ENCODE measurements at places on chromosomes 11 and 22.
A peak's percentile ranks its signal among the peaks of the same experiment; 100 is the strongest.

DNA sequence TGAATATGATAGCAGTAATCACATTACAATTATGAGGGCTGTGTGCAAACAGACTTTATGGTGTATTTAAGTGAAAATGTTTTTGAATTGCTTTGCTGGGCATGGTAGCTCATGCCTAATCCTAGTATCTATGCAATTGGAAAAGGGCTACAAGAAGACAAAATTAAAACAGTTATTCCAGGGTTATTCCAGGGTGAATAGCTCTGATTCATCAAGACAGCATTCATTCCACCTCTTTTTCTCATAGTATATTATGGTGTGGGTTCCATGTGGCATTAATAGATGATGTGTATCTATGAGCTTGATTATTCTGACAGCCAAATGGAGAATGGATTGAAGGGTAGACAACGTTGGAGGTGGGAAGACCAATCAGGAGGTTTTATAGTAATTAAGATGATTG lies 12.1 kb upstream of the SIDT2 start:
- no peak for DNase-seq

- peak; percentile 96 for DNase-seq
Observed at GRCh38 chr11:118988280-118988679, 9.7 kb upstream of the CENATAC start.

DNA sequence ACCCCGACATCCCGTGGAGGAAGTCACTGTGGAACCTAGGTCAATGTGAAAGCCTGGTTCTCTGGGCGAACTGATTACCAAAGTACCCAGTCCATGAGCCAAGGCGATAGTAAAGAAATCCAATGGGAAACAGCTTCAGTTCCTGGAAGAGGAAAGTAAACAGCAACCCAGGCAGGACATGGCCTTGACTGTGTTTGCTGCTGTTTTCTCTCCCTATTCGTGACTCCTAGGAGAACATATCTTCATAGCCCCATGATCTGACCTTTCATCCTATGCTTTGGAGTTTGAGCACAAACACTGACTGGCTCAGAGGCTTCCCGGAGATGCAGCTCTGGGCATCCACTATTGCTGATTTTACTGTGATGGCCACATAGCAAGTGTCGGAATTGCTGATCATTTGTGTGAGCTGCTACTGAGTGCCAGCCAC lies 45.1 kb downstream of the LRFN4 start:
- no peak for DNase-seq

DNA sequence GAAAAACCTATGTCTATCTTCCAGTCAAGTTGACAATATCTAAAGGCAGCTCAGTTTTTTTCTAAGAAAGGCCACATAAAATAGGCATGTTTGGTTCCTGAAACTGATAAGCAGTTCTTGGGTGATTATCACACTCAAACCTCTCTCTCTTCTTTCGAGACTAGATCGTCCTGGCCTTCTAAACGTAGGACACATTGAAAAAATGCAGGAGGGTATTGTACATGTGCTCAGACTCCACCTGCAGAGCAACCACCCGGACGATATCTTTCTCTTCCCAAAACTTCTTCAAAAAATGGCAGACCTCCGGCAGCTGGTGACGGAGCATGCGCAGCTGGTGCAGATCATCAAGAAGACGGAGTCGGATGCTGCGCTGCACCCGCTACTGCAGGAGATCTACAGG lies 15.1 kb downstream of the CDPF1 start:
- DNase-seq, result no peak

- DNase-seq, result peak; percentile 64
Observed at GRCh38 chr11:44680982-44681597, 45.7 kb upstream of the TSPAN18 start.

DNA sequence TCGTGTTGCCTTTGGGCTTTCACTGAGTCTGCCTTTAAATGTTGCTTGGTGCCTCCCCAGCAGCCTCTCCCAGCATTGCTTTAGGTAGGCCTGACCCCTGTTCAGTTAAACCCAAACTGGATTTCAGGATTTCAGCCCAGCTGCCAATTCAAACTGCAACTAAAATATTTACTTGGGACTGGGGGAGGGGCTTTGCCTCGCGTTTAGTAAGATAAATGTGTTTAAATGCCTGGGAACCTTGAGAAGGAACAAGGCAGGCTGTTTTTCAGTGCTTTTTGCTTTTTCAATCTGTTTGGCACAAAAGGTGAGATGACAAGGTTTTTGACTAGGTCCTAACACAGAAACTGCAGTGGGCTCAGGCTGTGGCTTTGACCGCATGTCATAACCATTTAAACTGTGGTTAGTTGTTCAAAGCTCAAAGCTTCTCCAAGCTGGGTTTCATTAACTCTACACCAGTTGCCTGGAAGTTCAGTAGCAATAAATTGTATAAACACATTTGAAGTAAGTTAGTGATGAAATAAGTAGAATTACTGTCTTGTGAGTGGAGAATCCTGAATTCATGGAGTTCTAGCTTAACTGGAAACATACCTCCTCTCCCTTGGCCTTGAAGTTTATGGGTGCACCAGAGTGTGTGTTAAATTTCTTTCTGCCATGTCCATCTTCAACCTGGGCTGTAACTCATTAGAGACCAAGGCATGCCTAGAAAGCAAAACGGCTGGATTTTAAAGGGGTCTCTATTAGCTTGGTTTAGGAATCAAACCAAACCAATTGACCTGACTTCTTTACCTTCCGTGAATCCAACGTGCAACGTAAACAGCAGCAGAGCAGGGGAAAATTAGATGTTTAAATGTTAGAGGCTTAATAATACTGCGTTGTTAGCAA lies 3.6 kb downstream of the PKNOX2 start:
- DNase-seq, result no peak

DNA sequence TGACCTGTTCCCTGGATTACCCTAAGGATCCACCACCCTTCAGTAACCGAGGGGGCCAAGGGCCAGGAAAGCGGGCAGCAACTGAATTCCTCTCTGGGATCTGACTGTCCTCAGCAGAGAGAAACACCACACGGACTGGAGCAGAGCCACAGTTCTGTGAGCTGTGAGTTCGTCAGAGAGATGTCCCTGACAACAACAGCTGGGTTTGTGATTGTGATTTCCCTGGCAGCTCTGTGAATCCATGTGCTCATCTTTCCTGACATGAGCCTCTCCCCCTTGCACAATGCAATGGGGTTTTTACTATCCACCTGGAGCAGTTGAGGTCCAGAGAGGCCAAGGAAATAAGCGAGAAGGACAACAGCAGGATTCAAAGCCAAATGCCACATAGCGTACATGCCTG lies 69.4 kb upstream of the AMPD3 start:
- no peak for DNase-seq

DNA sequence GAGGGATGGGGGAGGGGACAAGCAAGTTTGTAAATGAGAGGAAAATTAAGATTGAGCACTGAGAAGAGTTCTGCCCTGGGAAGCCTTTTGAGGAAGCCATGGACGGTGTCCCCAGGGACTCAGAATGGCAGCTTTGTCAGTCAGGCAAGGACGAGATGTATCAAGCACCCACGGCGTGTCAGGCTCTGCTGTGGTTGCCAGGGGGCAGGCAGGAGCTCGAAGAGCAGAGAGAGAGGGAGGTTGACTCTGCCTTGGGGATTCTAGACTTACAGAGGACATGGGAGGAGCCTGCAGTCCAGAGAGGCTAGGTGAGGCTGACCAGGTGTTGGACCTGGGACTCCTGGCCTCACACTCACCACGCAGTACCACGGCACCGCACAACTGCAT lies 29.1 kb upstream of the SYT7 start:
- peak; percentile 51 for DNase-seq

- peak; percentile 75 for DNase-seq
Observed at GRCh38 chr22:37905534-37906363, at the start of gene MICALL1. Gene MICALL1, plus strand, starts transcription at chr22:37906297. Its CDS starts 126 bp downstream, at chr22:37906423.

GRCh38 chr11:123576082-123576481 lies 78.3 kb downstream of the SCN3B start:
- DNase-seq, result no peak

DNA sequence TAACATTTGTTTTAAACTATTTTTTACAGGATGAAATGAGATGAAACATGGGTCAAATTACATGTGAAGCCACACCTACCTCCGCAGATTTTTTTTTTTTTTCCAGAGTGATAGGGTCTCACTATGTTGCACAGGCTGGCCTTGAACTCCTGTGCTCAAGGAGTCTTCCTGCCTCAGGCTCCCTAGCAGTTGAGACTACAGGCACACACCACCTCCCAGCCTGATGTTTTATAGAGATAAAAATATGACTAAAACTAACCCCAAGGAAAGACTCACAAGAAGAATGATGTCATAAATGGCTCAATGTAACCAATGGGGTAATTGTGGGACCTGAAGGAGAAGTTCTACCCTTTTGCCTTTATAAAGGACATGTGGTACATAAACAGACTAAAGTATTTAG lies 52.3 kb upstream of the SOX6 start:
- DNase-seq, result no peak

GRCh38 chr11:119319700-119320239 lies 2.8 kb upstream of the MCAM start:
- DNase-seq, result no peak

DNA sequence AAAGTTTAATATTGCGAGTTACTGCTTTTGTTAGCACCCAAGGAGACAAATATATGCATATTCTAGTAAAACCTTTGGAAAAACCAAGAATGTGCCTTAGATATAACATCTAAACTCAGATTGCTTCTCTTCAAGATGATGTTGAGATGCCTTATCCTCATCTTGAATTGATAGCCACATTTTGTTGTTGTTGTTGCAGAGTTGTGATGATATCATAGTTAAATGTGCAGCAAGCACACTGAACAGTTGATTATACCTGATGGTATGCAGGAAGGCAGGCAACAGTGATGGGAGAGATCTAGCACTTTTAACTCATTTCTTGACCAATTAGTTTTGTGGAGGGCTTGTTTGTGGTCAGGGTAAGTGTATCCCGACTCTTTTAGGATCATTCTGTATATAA lies 48.0 kb downstream of the KDM2A start:
- peak; percentile 18 for DNase-seq

- no peak for DNase-seq
Observed at GRCh38 chr11:27596388-27596787, 89.8 kb upstream of the LIN7C start.

- DNase-seq, result no peak
Observed at GRCh38 chr11:116055064-116055463, 550.8 kb upstream of the CADM1 start.

DNA sequence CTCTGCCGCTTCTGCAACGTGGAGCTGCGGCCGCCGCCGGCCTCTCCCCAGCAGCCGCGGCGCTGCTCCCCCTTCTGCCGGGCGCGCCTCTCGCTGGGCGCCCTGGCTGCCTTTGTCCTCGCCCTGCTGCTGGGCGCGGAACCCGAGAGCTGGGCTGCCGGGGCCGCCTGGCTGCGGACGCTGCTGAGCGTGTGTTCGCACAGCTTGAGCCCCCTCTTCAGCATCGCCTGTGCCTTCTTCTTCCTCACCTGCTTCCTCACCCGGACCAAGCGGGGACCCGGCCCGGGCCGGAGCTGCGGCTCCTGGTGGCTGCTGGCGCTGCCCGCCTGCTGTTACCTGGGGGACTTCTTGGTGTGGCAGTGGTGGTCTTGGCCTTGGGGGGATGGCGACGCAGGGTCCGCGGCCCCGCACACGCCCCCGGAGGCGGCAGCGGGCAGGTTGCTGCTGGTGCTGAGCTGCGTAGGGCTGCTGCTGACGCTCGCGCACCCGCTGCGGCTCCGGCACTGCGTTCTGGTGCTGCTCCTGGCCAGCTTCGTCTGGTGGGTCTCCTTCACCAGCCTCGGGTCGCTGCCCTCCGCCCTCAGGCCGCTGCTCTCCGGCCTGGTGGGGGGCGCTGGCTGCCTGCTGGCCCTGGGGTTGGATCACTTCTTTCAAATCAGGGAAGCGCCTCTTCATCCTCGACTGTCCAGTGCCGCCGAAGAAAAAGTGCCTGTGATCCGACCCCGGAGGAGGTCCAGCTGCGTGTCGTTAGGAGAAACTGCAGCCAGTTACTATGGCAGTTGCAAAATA lies 816 bp downstream of the PDE3B start:
- peak; percentile 7 for DNase-seq

DNA sequence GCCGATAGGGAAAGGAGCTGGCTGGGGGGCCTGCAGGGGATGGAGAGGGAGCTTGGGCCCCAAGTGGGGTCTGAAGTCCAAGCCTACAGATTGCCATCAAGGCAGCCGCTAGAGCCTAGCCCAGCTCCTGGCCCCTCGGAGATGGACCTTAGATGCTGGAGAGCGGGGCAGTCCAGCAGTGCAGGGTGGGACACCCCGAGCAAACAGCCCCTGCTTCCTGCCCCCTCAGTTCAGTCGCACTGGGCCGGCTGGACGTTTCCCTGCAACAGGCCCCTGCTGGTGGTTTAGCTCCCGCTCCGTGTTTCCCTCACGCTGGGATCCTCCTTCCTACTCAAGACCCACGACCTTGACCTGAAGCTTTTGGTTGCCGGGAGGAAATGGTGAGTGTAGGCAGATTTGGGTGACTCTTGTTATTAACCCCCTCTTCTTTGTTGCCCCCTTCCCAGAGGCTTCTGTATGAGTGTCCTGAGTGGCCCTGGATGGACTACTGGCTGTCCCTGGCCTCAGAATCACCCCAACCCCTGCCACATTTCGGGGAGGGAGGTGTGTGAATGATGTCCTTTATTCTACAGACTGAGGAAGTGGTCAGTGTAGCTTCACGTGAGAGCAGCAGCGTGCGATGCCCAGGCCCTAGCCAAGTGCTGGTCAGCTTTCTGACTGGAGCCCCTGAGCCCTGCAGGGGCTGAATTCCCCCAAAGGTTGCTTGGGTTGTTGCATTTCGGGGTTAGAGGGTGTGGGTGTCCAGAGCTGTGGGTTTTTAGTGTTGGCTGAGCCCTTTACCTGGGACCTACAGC lies 2.7 kb downstream of the ST3GAL4 start:
- no peak for DNase-seq

- DNase-seq, result no peak
Observed at GRCh38 chr11:37630866-37631265, 1032.8 kb upstream of the RAG2 start.

DNA sequence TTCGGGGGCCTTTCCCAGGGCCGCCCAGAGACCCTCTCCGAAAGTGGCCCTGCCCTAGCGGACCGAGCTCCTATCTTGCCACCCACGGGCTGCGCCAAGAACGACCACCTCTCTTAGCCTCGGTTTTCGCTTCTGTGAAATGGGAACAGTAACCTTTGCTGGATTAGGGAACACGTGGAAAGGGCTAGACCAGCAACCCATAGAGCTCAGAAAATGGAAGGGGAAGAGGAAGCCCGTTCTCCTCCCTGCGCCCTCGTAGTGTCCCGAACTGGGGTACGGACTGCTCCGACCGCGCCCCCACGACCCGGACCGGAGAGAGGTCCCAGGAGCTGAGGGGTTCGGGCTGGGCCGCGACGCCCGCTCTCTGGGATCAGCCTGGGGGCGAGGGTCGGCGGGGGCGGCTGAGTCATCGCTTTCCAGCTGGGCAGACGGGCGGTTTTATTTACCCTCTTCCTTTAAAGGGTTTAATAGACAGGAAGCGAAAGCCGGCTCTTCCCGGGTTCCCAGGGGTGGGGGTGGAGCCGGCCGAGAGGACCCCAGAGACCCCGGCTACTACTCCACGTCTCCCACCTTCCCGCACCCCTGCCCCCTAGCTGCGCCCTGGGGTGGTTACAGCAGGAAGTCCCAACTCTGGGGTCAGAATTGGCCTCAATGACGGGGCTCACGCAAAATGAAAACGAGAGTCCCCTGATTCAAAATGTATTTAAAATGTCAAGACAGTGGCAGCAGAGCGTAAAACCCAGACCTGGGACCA lies 907 bp upstream of the PHLDA2 start:
- peak; percentile 55 for DNase-seq

- DNase-seq, result peak; percentile 57
Observed at GRCh38 chr11:67416416-67417335, 1.2 kb downstream of the CARNS1 start.

GRCh38 chr11:73106347-73106746 lies 35.8 kb downstream of the FCHSD2 start:
- no peak for DNase-seq
